Stimulated activated CD4-positive, alpha-beta T cell treated with anti-CD3 and anti-CD28 coated beads, Interleukin-1b, Interleukin-23, amount 100 ng/mL, for 4 hours (primary cell): ENCODE measurements at places on chromosomes 3 and 15.

GRCh38 chr15:85019815-85020590, 38.3 kb downstream of the PDE8A start:
- DNase-seq = no peak

- DNase-seq = no peak
These were observed 12.2 kb downstream of the LRRK1 start for GRCh38 chr15:100931143-100931890.

GRCh38 chr3:175255698-175256097, 396.6 kb downstream of the NAALADL2 start:
- no peak for DNase-seq

DNA sequence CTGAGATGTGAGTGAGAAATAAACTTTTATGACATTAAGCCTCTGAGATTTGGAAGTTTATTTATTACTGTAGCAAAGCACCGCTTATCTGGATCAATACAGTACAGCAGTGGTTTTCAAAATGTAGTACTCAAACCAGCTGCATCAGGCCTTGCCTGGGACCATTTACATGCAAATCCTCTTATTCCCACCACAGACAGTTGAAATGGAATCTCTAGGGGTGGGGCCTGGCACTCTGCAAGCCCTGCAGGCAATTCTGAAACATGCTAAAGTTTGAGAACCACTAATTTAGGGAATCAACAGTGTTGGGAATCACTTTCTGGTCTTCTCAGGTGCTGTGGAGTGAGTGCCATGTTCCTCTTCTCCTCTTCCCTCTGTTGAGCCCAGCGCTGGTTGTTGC, 77.8 kb upstream of the TAMM41 start:
- DNase-seq = no peak

DNA sequence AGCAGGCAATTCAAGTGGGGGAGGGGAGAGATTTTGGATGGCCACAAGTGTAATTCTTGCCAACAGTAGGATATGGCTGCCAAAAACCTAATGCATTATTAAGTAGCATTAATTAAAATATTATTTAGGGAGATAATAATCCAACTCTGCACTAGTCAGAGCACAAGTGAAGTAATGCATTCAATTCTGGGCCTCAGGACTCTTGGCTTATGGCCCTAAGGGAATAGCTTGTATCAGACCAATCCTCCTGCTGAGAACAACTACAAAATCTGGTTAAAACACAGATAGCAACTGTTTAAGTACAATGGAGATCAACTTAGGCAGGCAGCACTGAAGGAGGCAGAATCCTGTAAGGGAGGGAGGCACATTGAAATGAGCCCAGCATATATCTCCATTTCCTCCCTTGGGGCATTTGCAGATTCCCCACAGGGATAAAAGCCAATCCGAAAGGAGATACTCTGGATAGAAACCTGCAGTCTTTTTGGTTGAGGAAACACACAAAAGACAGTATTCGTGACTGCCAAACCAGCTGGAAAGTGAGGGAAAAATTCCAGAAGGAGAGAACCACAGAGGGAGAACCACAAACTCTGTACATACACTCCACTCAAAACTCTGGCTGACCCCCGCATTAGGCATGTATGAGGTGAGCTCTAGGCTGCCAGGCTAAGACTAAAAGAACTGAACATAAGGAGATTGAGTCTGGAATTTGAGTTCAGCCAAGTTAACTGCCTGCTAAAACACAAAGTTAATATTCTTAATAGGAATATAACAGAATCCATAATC, 57.4 kb downstream of the ETFA start:
- no peak for DNase-seq

GRCh38 chr15:47639042-47639441, 78.3 kb upstream of the SEMA6D start:
- no peak for DNase-seq

DNA sequence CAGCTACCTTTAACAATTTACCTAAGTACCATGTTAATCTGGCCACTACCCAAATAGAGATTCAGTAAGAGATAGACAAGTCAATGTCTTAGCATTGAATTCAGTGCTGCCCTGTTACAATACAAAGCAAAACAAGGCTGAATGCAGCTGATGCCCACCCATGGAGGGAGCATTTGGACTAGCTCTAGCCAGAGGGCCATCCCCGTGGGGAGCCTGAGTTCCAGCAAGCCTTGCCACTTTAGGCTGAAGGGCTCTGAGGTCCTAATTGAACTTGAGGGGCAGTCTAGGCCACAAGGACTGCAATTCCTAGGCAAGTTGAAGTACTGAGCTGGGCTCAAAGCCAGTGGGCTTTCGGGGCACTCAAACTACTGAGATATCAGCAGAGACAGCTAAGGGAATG, 265.9 kb downstream of the EFHB start:
- no peak for DNase-seq

DNA sequence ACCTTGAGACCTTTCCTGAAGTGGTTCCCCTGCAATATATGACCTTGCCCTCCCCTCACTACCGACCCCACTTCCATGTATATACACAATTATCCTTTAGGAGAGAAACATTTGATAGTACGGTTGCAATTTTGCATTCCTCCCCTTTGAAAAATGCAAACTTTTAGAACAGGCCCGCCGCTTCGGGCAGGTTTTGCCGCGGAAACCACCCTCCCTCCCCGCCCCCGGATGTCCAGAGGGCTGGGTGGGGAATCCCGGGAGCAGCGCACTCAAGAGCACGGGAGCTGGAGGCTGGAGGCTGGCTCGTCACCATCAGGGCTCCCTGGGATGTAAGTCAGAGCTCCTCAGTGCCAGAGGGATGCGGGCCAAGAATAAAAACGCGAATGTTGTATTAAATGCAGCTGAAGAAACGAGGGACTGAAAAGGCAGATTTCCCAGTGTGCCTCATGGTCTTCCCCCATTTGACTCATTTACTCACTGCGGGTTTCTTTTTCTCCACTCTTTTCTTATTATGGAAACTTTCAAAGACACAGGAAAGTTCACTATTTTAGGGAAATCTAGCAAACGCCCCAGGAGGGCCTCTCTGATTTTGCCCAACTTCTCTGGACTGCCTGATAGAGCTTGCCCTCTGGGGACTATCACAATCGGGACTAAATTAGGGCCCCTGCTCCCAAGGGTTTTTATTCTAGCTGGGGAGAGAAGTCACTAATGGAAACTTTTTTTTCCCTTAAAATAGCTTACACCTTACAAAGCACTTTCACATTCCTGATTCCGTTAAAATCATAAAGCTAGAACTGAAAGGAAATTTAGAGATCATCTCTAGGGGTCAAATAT, 2.9 kb upstream of the USP3 start:
- no peak for DNase-seq

DNA sequence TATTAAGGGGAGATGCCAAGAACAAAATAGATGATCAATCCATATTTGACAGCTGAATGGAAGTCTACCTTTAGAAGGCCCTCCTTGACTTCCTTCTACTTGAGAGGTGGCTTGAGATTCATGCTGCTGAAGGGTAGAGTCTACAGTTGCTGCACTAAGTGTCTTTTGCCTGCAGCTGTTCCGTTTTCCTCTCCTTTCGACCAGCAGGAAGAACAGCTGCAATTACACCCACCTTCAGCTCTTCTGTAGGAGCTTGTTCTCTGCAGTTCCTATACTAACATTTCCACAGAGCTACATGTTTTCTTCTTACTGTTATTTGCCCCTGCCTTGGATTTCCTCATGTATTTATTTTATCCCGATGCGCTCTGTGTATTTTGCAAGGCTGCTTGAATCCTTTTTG, 79.1 kb downstream of the ARRDC4 start:
- DNase-seq = no peak

- DNase-seq = no peak
These were observed 129.3 kb downstream of the EEFSEC start for GRCh38 chr3:128282380-128283196.

GRCh38 chr15:52370010-52370409, 74.4 kb upstream of the MYO5C start:
- DNase-seq = no peak

DNA sequence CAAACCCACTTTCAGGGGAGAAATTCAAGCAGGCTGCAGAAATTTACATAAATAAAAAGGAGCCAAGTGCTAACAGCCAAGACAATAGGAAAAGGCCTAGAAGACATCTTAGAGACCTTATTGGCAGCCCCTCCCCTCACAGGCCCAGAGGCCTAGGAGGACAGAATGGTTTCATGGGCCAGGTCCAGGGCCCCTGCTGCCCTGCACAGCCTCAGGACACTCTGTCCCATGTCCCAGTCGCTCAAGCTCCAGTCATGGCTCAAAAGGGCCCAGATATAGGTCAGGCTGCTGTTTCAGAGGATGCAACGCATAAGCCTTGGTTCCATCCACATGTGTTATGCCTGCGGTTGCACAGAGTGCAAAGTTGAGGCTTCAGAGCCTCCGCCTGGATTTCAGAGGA, 55.8 kb downstream of the SLC41A3 start:
- DNase-seq = no peak

GRCh38 chr3:36991147-36991546, 1.8 kb downstream of the EPM2AIP1 start:
- DNase-seq = no peak

DNA sequence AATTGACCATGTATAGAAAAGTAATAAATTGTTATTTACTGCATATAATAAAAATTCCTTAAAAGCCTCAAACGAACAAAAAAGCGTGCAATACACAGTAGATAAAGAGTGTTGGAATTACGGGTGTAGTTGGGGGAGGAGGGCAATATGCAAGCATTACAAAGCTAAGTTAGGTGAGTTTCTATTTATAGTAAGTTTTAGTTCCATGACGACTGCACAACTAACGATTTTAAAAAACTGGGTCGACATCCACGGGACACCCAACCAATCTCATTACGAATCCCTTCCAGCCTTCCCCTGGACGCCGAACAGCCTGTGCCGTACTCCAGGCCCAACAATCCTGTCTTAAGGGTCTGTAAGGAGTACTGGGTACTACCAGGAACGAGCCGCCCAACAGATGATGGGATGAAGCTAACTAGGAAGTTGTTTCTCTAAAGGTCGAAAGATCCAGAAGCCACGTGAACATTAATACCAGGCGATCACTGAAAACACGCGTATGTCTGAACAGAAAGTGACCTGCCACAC, 677 bp downstream of the POLQ start:
- DNase-seq = no peak

GRCh38 chr3:188562144-188562543, 408.2 kb downstream of the LPP start:
- no peak for DNase-seq

GRCh38 chr15:25847051-25847450, 16.1 kb downstream of the ATP10A start:
- DNase-seq = no peak

DNA sequence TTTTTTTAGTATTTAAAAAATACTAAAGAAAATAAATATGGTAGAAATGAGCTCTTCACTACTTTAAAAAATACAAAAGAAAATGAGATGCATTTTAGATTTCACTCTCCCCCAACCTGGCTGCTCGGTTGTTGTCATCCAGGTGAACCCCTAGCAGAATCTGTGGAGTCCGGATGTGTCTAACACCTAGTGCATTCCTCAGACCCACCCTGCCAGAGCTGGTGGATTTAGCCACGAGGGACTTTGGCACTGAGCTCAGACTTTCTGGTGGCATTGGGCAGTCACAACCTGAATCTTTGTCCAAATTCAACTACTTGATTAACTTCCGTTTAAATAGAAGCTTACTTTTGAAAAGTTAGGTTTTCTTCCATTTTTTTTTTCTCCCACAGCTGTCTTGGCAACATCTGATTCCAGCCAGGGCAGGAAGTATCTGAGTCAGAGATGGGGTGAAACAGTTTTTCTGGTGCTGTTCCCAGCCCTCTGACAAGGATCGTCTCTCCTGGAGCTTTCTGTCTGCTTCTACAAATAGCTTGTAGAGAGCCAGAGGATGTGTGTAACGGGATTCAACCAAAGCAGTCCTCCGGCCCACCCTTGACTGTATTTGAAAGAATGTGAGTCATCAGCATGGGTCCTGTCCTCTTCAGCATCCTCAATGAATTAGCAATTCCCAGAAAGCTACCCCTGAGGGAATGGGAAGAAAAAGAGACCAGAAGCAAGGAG, 301.8 kb upstream of the MCTP2 start:
- DNase-seq = no peak

GRCh38 chr15:49919034-49919433, 200.0 kb downstream of the ATP8B4 start:
- no peak for DNase-seq

- no peak for DNase-seq
These were observed 111.1 kb downstream of the UBE3A start for GRCh38 chr15:25327686-25328085.

DNA sequence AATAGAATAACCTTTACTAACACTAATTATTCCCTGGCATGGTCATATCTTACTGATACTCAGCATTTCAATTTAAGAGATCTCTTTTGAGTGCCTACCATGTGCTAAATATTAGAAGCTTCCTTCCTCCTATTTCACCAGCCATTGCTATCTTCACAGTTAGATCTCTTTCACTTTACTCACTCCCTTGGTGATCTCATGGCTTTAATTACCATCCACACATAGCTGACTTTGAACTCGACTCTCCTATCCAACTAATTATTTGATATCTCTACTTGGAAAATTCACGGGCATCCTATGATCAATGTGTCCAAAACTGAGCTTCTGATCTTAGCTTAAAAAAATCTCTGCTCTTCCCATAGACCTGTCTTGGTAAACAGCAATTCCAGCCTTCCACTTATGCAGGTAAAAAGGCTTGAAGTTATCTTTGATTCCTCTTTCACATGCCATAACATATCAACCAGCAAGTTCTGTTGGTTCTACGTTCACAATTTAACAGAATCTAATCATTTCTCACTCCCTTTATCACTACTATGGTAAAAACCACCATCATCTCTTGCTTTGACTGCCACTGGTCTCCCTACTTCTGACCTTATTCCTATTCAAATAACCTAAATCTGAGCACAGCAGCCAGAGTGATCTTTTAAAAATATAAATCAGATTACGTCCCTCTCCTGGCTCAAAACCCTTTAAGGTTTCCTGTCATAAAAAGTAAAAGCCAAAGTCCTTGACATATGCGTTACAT, 41.8 kb downstream of the HLTF start:
- DNase-seq = no peak

DNA sequence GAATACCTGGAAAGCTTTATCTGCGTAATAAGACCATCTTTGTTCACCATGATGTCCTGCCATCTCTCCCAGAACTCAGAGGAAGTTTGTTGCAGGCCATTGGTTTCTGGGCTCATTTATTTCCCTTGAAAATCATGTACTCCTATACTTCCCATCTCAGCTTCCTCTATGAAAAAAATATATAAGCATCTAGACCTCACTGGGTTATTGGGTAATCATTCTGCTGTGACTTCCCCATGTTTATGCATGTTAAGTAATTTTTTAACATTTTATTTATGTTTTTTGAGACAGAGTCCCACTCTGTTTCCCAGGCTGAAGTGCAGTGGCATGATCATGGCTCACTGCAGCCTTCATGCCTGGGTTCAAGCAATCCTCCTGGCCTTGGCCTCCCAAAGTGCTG, 184.5 kb downstream of the ZPLD1 start:
- no peak for DNase-seq

DNA sequence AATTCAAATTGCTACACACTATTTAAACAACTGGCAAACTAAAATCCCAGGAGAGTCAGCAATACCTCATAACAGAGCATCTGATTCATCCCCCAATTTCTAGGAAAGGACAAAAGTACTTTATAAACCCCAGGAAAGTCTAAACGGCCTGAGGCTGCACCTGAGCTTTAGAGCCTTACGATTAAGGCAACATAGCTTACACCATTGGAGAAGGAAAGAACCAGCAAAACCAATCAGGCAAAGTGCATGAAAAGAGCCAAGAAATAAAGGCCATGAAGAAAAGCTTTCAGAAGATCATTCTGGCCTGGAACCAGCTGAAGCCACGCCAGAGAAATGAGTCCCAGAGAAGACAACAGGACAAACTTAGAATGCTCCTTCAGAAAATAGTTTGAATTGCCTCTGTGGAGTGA, 48.1 kb downstream of the PTPN9 start:
- no peak for DNase-seq
